ENCODE measurements at places on chromosomes 7 and 10.

DNA sequence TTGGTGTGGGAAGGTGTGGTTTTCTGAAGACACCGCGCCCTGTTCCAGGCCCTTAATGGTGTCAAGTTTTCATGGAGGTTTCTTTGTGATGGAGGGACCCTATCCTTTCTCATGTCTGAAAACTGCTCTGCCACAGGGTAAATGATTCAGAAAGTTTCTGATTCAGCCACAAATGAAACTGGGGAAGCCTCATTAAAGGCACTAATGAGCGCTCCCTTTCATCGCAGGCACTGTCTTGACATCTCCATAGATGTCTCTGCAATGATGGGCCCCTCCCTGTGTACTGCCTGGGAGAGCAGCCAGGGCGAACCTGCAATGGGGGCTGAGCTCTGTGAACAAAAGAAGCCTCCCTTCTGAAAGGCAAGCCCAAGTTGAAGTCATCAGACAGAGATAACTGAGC, 355.3 kb downstream of the PRPF18 start:
- no peak for DNase-seq

- DNase-seq, result no peak
These were observed 108.3 kb downstream of the CYP26A1 start for GRCh38 chr10:93182049-93182327.

DNA sequence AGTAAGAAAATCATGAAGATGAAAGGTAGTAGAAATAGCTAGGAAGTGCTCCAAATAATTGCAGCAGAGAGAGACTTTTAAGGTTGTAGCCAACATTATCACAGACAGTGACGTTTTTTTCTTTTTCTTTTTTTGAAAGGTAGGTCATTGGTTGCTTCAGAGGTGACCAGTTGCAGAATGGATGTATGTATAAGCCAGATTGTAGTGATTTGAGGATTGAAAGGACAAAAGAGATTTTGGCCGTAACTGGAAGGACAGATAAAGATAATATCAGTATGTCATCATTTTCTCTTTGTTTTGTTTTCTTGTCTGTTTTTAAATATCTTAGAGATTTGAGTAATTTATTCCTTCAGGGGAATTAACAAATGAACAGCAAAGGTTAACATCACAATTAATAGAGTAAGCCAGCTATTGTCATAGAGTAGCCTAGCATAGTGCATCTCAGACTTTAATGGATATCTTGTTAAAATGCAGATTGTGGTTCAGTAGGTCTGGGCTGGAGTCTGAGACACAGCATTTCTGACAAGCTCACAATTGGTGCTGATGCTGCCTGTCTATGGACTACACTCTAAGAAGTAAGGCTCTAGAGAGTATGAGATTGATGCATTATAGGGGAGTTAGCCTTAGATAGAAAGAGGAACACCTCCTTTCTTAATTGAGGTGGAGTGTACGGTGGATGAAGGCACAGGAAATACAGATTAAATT, 28.3 kb downstream of the CDK13 start:
- DNase-seq, result no peak

DNA sequence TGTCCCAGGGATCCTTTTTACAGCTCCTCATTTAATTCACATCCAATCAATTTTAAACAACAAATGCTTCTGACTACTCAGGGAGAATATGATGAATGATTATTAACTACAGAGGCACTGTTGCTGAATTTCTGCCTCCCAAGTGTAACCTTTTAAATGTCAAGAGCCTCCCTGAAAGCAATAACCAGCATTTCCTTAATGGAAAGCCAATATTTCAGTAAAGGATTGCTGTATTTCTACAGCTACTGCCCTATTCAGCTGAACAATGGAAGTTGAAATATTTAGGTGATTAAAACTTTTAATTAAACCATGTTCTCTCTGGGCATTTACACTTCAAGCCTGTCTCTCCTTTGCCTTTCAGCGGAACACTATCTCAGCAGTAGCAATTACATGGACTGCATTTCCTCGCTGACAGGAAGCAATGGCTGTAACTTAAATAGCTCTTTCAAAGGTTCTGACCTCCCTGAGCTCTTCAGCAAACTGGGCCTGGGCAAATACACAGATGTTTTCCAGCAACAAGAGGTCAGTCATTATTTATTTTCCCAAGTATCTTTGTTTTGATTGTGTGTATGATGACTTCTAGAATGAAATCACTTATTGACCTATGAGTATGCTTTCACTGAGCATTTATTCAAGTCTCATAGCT, 304.7 kb downstream of the BICC1 start:
- DNase-seq, result no peak

- no peak for DNase-seq
These were observed 38.5 kb downstream of the AMZ1 start for GRCh38 chr7:2726316-2727018.

DNA sequence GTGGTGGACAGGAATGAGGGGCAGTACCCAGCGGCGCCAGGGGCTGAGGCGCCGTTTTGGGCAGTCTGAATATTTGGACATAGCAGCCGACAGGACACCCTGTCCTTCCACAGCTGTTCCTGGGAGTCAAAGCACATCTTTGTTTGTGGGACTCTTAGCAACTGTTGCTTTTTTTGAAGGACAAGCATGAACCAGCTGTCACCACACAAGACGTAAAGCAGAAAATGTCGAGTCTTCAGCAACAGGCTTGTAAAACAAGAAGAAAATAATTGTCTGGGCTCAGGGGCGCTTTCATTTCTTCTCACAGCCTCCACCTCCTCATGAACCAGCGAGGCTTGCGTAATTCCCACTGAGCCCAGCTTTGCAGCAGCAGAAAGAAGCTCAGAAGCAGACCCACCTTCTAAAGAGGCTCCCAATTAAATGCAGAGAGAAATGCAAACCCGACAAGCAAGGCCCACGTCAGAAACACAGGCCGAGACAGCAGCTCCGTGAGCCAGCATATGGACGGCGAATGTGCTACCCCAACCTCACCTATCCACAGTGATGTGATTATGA, 68.9 kb upstream of the DNAAF5 start:
- DNase-seq, result no peak

- DNase-seq, result no peak
These were observed 199.4 kb downstream of the DYNC1I1 start for GRCh38 chr7:95971716-95972115.

Measured in midbrain (tissue), 1 donor.